ENCODE measurements at places on chromosomes 12 and 14.

DNA sequence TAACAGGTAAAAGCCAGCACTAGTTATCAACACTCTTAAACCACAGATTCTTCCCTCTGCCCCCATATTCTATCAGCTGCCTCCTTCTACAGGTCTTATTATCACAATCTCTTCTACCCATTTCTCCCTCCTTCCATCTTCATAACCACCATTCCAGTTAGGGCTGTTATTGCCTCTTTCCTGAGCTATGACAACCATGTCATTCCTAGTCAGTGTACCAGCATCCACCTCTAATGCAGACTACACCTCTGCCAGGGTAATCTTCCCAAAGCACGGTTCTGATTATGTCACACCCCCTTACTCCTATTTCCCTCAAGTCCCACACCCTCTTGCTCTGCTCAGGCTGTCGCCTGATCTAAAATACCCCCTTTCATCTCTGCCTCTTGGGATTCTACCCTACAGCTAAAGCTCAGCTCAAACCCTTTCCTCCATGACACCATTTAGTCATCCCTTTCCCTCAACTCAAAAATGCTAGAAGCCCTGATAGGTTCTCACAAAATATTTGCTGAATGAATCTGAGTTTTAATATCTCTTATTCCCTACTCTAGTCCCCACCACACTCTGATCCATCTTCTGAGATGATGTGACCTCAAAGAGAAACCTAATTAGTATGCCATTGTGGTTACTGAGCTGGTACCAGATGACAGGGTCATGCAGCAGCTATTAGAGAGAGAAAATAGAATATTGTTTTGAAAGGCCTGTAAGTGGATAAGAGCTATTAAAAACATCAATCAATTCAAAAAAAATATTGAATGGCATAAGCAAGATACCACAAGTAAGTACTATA lies 11.7 kb downstream of the RACGAP1 start:
- no peak for DNase-seq

GRCh38 chr14:102633906-102634595 lies 41.6 kb downstream of the RCOR1 start:
- no peak for DNase-seq

- no peak for DNase-seq
Observed at GRCh38 chr14:43042408-43042807, 1435.7 kb downstream of the LRFN5 start.

GRCh38 chr12:119859241-119859640 lies 17.9 kb downstream of the CIT start:
- DNase-seq, result no peak

DNA sequence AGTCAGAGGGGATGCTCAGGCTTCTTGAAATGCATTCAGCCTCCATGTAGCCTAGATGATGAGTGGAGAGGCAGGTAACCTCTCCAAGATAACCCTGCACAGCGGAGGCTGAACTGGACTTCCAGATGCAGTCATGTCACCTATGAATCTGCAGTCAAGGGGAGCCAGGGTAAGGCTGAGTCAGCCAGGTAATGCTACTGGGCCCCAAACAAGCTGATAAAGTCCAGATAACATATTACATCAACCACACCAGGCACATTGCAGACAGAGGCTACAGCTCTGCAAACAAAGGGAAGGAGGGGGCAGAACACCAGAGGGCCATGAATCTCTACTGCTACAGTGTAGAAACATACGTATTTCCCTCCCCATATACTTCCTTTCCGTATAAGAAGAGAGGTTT lies 14.0 kb downstream of the RNASE9 start:
- no peak for DNase-seq

DNA sequence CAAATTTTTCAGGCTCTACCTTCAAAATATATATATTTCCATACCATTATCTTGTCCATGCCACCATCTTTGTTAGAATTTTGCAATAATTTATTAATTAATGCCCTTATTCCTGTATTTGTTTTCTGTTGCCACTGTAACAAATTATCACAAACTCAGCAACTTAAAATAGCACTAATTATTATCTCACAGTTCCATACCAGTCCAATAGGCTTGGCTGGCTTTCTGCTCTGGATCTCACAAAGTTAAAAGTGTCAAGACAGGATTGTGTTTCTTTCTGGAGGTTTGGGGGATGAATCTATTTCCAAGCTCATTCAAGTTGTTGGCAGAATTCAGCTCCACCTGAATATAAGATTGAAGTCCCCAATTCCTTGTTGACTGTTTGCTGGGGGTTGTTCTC lies 58.6 kb upstream of the SLC38A4 start:
- DNase-seq, result no peak

DNA sequence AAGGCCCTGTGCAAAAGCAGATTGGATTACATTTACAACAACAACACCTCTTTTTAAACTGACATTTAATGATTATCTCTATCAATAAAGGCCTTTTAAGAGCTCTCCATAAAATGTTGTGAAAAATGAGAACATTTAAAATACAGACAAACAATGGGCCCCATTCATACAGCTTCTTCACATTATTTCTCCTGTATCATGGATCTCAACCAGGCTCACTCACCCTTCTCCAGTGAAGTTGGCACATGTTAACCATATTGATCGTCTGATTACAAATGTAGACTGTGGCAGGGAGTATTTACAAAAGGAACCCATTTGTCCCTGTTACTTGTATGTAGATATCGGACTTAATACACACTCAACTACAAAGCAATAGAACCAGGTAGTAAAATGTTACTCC lies 220.2 kb upstream of the BTG1 start:
- DNase-seq, result no peak

DNA sequence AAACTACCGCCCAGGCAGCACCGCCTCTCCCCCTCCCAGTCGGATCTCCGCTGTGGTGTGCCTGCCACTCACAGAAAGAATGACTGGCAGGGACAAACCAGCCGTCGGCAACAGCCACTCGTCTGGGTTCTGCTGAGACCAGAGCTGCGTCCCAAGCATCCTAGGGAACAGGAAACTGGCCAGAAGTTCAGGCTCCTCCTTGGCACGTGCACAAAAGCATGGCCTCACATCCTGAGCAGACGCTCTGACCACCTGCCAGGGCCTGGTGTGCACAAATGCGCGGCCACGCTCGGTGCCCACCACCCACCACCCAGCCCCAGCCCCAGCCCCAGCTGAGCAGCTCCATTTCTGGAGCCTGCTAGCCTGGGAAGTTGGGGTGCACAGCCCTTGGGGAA lies 214.8 kb downstream of the DPF3 start:
- DNase-seq, result peak; percentile 63

GRCh38 chr14:23605931-23606585 lies 27.5 kb upstream of the JPH4 start:
- DNase-seq, result peak; percentile 32

DNA sequence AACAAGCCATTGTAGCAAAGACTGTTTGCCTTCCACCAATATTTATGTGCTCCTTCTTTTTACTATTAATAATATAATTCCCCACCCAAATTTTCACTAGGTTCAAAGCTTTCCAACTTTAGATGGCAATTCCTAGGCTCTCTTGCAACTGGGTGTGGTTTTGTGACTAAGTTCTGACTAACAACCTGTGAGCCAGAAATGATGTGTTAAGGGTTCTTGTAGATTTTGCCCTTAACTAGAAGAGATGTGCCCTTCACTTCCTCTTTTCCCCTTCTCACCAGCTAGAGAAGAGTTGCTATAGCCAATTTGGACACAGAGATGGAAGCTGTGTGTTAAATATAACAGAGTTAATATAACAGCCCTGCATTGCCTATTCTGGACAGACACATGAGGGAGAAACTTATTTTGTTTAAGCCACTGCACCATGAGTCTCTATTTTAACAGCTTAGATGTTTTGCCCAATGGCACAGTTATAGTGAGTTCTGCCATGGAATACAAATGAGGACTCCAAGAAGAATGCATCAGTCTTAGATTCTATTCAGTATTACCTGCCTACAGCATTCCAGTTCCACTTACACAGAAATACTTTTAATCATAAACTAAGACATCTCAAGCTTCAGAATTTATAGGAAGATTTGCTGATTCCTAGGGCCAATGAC lies 216.2 kb downstream of the DUSP6 start:
- no peak for DNase-seq

GRCh38 chr14:100386121-100386520 lies 63.0 kb downstream of the SLC25A47 start:
- DNase-seq, result no peak

DNA sequence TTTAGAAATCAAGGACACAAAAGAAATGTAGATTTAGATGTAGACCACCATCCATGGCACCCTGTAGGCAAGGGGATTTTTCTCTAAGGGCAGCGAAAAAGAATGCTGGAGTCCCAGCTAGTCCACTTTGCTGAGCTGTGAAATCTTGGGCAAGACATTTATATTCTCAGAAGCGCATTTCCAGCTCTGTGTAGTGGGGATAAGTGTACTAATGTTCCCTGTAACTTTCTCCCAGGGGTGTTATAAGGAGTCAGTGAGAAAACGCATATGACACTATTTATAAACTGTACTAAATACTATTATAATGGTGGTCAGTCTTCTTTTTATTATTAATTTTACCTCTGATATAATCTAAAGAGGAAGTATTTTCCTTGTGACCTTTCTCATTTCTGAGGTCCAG lies 133.4 kb upstream of the FRMD6 start:
- no peak for DNase-seq

DNA sequence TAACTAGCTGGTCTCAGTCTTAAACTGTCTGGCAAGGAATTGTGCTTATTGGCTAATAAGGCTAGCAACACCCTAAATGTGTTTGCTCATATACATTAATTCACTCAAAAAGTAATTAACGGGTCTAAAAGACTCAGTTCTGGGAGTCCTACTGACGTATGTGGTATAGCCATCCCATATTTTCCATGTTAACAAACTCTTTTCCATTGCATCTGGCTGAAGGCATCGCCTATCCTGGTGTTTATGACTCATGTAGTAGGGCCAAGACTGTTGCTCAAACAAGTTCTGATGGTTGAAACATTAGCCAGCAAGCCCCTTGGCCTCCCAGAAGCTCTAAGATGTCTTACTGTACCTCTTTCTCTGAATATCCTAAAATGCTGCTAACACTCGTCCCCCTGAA lies 98.5 kb downstream of the PHLDA1 start:
- DNase-seq, result peak; percentile 27

DNA sequence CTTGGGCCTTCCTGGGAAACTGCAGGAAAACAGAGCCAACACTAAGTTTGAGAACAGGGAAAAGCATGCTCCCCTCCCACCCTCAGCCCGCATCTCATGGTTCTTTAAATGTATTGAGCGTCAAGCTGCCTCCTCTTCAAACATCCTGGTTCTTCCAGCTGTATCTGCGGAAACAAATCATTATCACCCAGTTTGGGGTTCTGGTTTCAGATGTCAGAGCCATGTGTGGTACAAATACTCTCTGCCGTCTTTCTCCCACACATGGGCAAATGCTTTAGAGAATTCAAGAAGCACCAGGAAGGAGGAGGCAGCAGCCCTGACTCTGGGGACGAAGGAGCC lies 29.1 kb downstream of the JDP2 start:
- no peak for DNase-seq

- no peak for DNase-seq
Observed at GRCh38 chr12:62361048-62361447, 100.8 kb downstream of the USP15 start.

DNA sequence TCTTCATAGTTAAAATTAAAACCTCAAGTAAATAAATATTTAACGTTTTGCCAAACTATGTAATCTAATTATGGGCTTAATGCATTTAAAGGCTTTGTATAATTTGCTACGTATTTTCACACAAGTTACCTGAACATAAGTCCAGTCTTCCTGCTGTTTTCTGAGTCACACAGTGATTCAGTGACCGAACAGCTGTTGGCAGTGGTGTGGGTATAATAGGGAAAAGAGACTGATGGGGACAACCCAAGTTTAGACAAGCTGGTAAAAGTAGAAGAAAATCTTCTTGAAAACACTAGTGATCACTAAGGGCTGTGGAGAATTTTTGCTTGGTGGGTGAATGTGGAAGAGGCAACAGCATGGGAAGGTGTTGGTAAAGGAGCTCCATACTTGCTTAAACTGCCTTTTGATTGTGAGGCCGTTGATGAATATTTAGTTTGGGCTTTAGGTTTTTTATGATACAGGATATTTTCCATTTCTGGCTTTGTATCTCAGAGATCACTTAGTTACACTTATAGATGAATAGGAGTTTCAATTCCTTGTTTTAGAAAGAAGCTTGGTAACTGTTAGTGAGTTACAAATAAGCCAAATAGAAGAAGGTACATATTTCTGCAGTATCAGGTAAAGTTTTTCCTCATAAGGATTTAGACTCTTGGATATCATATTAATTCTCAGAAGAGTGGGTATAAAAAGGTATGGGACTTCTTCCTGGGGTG lies 23.9 kb downstream of the LRRK2 start:
- no peak for DNase-seq

GRCh38 chr14:102316338-102316742 lies 3.2 kb upstream of the ZNF839 start:
- DNase-seq, result peak; percentile 85

DNA sequence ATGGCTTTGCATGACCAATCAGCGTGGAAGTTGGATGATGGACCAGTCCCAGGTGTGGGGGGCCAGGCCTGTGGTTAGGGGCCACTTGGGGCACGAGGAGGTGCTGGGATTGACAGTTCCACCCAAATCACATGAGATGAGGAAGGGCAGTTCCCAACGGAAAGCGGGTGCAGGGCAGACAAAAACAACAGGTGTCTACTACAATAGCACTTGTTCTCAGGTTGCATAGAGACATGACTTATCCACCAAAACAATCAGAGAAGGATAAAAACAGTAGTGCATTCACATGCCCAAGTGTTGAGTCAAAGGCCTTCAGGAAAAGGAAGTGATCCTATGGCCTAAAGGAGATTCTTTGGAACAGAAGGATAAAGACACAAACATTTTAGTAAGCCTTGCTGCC lies 14.6 kb upstream of the EIF2B2 start:
- no peak for DNase-seq

GRCh38 chr12:54934419-54934818 lies 50.1 kb downstream of the TESPA1 start:
- no peak for DNase-seq
